ENCODE measurements at places on chromosomes 3 and 15. TPM values are rescaled to one million over a fixed set of nuclear protein-coding genes. Genes with fewer than 3 reads are reported as not detected.

LHFPL4 gene
- 23.4 TPM for total RNA-seq

PAK6 gene
- total RNA-seq: not detected

FMN1 gene
- total RNA-seq: 1.1 TPM

GHSR gene
- total RNA-seq: not detected

PLA2G4E gene
- total RNA-seq: 1.0 TPM

TFG gene
- total RNA-seq: 75.0 TPM

LMAN1L gene
- total RNA-seq: not detected

TM4SF4 gene
- not detected for total RNA-seq

AADAC gene
- total RNA-seq: not detected

All from glutamatergic neuron (in vitro differentiated cells).